Epithelial cell of alveolus of lung (primary cell): ENCODE measurements at places on chromosomes 3 and 15. TPM values are rescaled to one million over a fixed set of nuclear protein-coding genes. Genes with fewer than 3 reads are reported as not detected.

The C3orf85 gene
- not detected in 2 replicates for total RNA-seq

The PPIP5K1 gene
- 4.5 and 6.9 TPM in 2 replicates for total RNA-seq

The TM4SF18 gene
- total RNA-seq, result 0.56 and 2.2 TPM in 2 replicates

The GPR156 gene
- total RNA-seq, result 0.78 and 1.0 TPM in 2 replicates

The GHSR gene
- total RNA-seq, result not detected in 2 replicates

The GOLGA6L1 gene
- total RNA-seq, result not detected in 2 replicates

The CAMK2N2 gene
- 0.39 TPM in 1 of 2 replicates, not detected in the other for total RNA-seq

The ST6GAL1 gene
- total RNA-seq, result 6.9 and 13.0 TPM in 2 replicates

The ZIC1 gene
- 0.08 TPM in 1 of 2 replicates, not detected in the other for total RNA-seq

The PIK3CB gene
- 5.4 and 9.2 TPM in 2 replicates for total RNA-seq

The EIF4E3 gene
- 2.7 and 4.0 TPM in 2 replicates for total RNA-seq

The GOLGA8T gene
- not detected in 2 replicates for total RNA-seq

The RTP4 gene
- total RNA-seq, result 0.13 TPM in 1 of 2 replicates, not detected in the other

The LMOD3 gene
- 0.08 TPM in 1 of 2 replicates, not detected in the other for total RNA-seq

The SOX2 gene
- total RNA-seq, result under 0.01 TPM in 1 of 2 replicates, not detected in the other

The SCG5 gene
- 24.4 and 46.5 TPM in 2 replicates for total RNA-seq

The MUC20 gene
- total RNA-seq, result 0.24 and 0.52 TPM in 2 replicates

The OXSR1 gene
- 23.2 and 41.9 TPM in 2 replicates for total RNA-seq

The PRSS50 gene
- not detected in 2 replicates for total RNA-seq

The DPPA2 gene
- not detected in 2 replicates for total RNA-seq

The ZNF710 gene
- 4.2 and 15.1 TPM in 2 replicates for total RNA-seq

The SAMD7 gene
- not detected in 2 replicates for total RNA-seq

The NOX5 gene
- 0.39 TPM in 1 of 2 replicates, not detected in the other for total RNA-seq

The GCSAM gene
- total RNA-seq, result not detected in 2 replicates

The TRIM42 gene
- not detected in 2 replicates for total RNA-seq

The TMCO5A gene
- total RNA-seq, result not detected in 2 replicates

The NR2E3 gene
- total RNA-seq, result not detected in 2 replicates

The TRPM1 gene
- total RNA-seq, result not detected in 2 replicates

The AMOTL2 gene
- 49.0 and 80.5 TPM in 2 replicates for total RNA-seq

The CLDN18 gene
- not detected in 2 replicates for total RNA-seq

The CNTN4 gene
- total RNA-seq, result 2.3 and 2.4 TPM in 2 replicates

The FBXW12 gene
- not detected in 2 replicates for total RNA-seq

The KCNAB1 gene
- total RNA-seq, result 0.13 TPM in 1 of 2 replicates, not detected in the other

The ZCWPW2 gene
- total RNA-seq, result 0.39 and 0.40 TPM in 2 replicates

The KLHL6 gene
- total RNA-seq, result under 0.01 TPM in 1 of 2 replicates, not detected in the other

The FBXL2 gene
- total RNA-seq, result 7.1 and 10.0 TPM in 2 replicates

The PEX5L gene
- total RNA-seq, result not detected in 2 replicates
